Prostate gland (tissue), 2 donors: ENCODE measurements at places on chromosomes 2 and 18. TPM values are rescaled to one million over a fixed set of nuclear protein-coding genes. Genes with fewer than 3 reads are reported as not detected.

DNA sequence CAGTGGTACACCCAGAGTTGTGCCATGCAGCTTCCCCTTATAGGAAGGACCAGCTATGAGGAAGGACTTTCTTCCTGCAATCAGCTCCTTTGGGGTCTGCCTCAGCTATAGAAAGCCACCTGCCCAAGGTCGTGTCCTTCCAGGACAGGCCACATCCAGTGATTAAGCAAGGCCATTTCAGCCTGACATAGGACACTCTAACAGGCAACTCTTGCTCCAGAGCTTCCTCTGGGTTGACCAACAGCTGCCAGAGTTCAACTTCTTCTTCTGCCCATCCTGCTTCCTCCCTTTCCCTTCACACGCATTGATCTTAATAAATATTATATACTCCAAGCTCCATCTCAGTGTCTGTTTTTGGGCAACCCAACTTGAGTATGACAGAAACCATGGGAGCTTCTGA, 12.8 kb downstream of the LRP2 start:
- H3K27me3 ChIP-seq, result no peaks in the 10 kb centered on the region
- no peak overlapping the region for H3K4me3 ChIP-seq
- no peak for DNase-seq
- no peaks in the 10 kb centered on the region for H3K36me3 ChIP-seq
- no peaks in the 10 kb centered on the region for H3K4me1 ChIP-seq

The RNF138 gene
- total RNA-seq, result 72.9 TPM

The IHH gene
- total RNA-seq, result 9.6 TPM

The SCYGR4 gene
- not detected for total RNA-seq

DNA sequence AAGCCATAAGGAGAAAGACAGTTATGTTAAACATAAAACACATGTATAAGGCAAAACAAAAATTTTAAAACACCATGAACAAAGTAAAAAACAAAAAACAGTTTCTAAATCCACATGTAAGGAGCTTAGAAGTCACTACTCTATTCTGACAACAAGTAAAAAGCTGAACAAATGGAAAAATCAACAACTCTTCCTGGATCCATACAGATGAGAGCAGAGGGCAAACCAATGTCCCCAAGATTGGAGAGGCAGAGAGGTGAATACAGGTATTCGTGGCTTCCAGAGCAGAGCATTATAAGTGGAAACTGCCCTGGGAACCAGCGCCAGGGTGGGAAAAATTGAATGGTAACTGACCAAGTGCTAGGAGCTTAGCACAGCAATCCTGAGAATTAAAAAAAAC, 93.5 kb downstream of the SPIRE1 start:
- no peaks in the 10 kb centered on the region for H3K36me3 ChIP-seq
- H3K4me1 ChIP-seq, result no peaks in the 10 kb centered on the region
- H3K27ac ChIP-seq, result no peak overlapping the region
- no peak overlapping the region for H3K4me3 ChIP-seq

GRCh38 chr2:197280015-197280702, 30.4 kb downstream of the ANKRD44 start:
- no peaks in the 10 kb centered on the region for H3K27me3 ChIP-seq
- no peak overlapping the region for H3K4me3 ChIP-seq
- DNase-seq, result no peak
- H3K27ac ChIP-seq, result no peak overlapping the region
- H3K4me1 ChIP-seq, result no peaks in the 10 kb centered on the region

- H3K36me3 ChIP-seq, result no peaks in the 10 kb centered on the region
- no peak overlapping the region for H3K4me3 ChIP-seq
- H3K27ac ChIP-seq, result no peak overlapping the region
- H3K27me3 ChIP-seq, result no peaks in the 10 kb centered on the region
- H3K4me1 ChIP-seq, result no peaks in the 10 kb centered on the region
- DNase-seq, result no peak
These were observed 167.7 kb downstream of the VAPA start for GRCh38 chr18:10081492-10081891.

- H3K27ac ChIP-seq, result no peak overlapping the region
- no peaks in the 10 kb centered on the region for H3K36me3 ChIP-seq
- no peak for DNase-seq
- no peak overlapping the region for H3K4me3 ChIP-seq
- H3K4me1 ChIP-seq, result no peaks in the 10 kb centered on the region
- no peaks in the 10 kb centered on the region for H3K27me3 ChIP-seq
These were observed 15.2 kb downstream of the AFG3L2 start for GRCh38 chr18:12361770-12362378.

The MC4R gene
- not detected for total RNA-seq
